ENCODE measurements at places on chromosomes 3 and 15.
A peak's percentile ranks its signal among the peaks of the same experiment; 100 is the strongest.

- no peak for DNase-seq
These were observed 35.1 kb upstream of the CSPG5 start for GRCh38 chr3:47613722-47614121.

GRCh38 chr3:99108508-99108907 is 207.0 kb upstream of the DCBLD2 start:
- DNase-seq: no peak

DNA sequence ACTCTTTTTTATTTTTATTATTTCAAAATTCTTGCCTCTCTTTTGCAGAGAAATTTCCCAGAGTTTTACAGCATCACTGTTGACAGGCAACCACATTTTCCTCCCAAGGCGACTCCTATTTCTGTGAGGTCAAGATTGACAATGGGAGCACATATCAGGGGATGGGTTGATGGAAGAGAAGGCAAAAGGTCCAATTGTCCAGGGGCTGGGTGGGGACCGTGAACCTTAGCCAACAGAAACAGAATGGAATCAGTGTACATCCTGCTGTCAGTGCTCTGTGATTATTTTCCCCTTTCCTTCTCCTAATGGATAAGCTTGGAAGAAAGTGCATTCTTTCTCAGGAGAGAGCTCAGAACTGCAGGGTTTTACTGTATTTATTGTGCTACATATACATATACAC is 42.4 kb downstream of the CNTN6 start:
- DNase-seq: no peak

- DNase-seq: no peak
These were observed 6.7 kb downstream of the SPPL2A start for GRCh38 chr15:50758712-50759205.

DNA sequence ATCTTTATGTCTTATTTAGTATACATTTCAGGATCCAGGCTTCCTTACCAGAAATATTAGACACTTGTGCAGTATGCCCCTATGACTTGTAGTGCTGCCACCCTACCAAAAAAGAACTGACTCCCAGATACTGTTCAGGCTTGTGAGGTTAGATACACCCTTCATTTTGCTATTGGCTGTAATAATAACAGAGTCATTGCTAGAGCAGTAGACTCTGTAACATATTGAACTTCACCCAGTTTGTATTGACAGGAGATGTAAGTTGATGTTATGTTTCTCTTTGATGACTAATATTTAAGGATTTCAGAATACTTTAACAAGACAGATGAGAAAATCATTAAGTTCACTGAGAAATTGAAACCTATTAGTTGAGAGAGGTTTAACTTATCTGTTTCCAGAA is 32.9 kb downstream of the RNF111 start:
- no peak for DNase-seq

DNA sequence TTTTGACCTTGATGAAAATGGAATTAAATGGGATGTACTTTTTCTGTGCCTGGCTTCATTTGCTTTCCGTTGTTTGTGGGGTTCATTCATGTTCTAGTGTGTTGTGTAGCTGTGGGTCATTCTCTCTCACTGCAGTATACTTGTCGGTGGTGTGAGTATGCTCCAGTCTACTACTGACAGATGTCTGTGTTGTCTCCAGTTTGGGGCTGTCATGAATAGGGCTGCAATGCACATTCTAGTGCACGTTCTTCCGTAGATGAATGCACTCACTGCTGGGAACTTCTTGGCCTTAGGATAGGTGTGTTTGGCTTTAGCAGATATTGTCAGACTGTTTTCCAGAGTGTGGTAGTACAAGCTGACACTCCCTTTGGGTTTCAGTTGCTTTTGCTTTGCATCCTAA is 1.7 kb upstream of the SLC6A20 start:
- DNase-seq: no peak

- no peak for DNase-seq
These were observed 12.6 kb downstream of the PDHB start for GRCh38 chr3:58421004-58421403.

- DNase-seq: no peak
These were observed 201.6 kb downstream of the SATB1 start for GRCh38 chr3:18223571-18223970.

GRCh38 chr15:55179141-55179540 is 17.6 kb downstream of the RSL24D1 start:
- DNase-seq: no peak

DNA sequence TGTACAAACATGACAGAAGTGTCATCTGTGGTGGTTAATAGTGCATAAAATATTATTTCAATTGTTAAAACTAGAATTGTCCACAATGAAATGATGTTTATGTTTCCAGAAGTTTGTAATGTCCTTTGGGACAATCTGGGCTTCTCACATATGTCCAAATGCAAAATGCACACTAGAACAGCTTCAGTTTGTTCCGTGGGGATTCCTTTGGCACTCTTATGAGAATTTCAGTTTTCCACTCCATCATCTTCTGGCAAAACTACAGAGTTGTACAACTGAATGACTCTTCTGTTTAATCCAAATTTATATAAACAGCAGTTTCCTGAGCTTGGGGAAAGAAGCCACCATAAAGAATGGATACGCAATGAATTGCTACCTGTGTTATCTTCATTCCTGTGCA is 2.0 kb upstream of the OR5H6 start:
- no peak for DNase-seq

- no peak for DNase-seq
These were observed 155.5 kb upstream of the SLC24A5 start for GRCh38 chr15:47965297-47965696.

- no peak for DNase-seq
These were observed 5.8 kb downstream of the CPOX start for GRCh38 chr3:98587654-98588053.

- peak; percentile 95 for DNase-seq
These were observed at the start of gene SLC25A38 for GRCh38 chr3:39383045-39383880. SLC25A38 (plus strand) TSS chr3:39383370; CDS start chr3:39383725, 355 bp downstream.

DNA sequence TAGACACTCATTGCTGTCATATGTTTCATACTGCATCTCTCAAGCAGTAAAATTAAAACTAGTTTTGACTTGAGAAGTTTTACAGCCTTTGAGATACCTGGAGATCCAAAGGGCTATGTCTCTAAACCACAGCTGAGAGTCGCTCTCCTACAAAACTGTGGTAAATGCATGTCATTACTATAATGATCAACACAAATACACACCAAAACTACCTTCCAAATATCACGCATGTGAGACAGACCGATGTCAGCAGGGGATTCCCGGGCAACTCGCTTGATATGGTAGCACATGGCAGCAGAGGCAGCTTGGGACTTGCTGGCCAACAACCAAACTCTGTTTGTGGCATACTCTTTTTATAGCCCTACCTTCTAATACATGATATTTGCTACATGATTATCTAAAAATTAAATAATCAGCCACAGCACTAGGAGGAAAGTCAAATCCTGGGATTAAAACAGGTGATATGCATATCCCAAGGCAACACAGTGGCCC is 56.3 kb downstream of the PDZRN3 start:
- no peak for DNase-seq

- DNase-seq: no peak
These were observed 63.2 kb upstream of the IQSEC1 start for GRCh38 chr3:13136426-13136825.

DNA sequence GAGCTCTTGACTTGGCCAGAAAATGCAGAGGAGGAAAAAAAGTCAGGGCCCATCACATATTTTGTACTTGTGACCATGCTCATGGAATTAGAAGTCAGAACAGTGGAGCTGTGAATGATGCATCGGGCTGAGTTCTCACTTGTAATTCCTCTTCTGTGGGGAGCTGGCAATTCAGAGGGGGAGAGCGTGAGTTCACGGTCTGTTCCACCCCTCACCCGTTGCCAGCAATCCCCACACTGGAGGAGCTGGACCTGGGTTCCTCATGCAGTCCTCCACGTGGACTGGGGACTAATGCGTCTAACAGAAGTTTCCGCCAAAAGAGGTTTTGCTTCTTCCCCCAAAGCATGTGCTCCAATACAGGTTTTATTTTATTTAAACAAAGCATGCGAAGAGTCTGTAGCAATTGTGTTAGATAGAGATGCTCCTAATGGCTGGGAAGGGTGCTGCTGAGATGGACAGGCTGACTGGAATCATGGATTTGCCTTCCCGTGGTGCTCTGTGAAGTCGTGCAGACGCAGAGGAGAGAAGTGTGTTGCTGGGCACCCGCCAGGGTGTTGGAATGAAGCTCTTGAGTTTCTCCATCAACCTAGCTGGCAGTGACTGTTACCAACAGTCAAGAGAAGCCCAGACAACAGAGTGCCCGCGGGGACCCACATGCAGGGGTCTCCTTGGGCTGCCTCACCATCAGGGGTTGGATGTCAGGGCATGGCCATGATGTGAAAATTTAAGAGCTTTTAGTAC is 77.4 kb upstream of the PCSK6 start:
- no peak for DNase-seq

DNA sequence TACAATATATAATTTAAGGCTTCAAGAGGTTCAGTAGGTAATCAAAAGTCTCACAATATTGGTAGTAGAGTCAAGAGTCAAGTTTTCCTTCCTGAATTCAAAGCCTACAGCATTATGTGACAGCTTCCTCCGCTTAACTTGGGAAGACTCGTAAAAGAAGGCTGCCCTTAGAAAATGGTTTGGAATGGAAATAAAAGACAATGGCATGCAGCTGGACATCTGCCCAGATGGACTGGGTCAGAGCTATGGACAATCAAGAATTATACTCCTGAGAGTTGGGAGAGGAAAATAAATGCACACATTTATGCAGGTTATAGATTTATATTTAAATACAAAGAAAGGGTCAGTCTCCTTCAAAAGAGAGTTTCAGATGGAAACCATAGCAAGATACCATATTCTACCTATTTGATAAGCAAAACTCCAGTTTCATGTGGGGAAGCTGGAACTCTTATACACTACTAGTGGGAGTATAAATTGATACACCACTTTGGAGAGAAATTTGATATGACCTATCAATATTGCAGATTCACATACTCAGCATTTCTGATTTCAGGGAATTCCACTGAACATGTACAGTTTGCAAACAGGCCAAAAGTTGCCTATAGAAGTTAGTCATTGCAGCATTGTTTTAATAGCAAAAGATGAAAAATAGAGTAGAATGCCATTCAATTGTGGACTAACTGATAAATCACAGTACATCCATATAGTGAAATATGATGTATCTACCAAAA is 6.1 kb downstream of the CRYBG3 start:
- DNase-seq: no peak

GRCh38 chr3:1092771-1093170 is at the start of gene CNTN6:
CNTN6 (plus strand) TSS chr3:1093024; CDS start chr3:1148009, 54,985 bp downstream.
- DNase-seq: no peak

DNA sequence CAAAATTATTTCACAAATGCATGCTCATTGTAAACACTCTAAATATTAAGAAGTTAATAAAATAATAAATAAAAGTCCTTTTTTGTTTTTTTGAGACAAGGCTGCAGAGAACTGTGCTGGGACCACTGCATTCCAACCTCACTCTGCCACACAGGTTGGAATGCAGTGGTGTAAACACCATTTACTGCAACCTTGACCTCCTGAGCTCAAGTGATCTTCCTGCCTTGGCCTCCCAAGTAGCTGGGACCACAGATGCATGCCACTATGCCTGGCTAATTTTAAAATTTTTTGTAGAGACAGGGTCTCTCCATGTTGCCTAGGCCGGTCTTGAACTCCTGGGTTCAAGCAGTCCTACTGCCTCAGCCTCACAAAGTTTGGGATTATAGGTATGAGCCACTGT is 578.4 kb downstream of the ZIC1 start:
- no peak for DNase-seq

DNA sequence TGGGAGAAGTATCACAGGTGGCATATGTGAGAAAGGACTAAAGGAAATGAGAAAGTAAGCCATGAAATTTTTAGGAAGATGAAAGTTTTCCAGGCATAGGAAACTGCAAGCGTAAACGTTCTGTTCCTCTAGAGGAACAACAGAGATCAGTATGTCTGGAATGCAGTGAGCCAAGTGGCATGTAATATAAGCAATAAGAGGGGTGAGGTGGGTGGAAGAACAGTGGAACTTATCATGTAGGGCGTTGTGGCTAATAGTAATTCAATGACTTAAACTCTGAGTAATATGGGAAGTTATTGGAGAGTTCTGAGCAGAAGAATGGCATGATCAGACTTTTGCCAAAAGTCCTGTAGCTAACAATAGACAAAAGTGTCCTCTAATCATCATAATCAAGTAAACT is 902.9 kb downstream of the EPHA3 start:
- no peak for DNase-seq

DNA sequence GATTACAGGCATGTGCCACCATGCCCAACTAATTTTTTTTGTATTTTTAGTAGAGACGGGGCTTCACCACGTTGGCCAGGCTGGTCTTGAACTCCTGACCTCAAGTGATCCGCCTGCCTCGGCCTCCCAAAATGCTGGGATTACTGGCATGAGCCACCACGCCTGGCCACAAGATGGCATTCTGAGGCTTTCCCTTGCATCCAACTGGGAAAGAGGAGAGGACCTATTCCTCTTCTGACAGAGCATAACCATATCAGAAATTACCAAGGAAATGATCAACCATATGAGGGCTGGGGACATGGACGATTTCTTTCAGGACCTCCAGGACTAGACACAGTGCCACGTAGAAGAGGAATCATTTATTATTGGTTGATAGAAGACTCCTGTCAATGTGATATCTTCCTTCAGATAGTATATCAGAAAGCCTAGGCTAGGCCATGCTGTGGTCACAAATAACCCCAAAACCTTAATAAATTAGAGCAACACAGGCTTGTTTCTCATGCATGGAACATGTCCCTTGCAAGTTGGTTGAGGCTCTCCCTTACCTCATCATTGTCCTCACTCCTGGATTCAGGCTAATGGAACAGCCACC is 372.3 kb upstream of the IL12A start:
- DNase-seq: peak; percentile 48

GRCh38 chr3:150363420-150363819 is 44.7 kb upstream of the TSC22D2 start:
- DNase-seq: no peak

GRCh38 chr3:47282424-47283192 is at the start of the genes KIF9 and KLHL18:
KIF9 (minus strand) TSS chr3:47282799; CDS start chr3:47277374, 5,425 bp downstream.
KLHL18 (plus strand) TSS chr3:47282944; CDS start chr3:47282966, 22 bp downstream.
- peak; percentile 95 for DNase-seq

DNA sequence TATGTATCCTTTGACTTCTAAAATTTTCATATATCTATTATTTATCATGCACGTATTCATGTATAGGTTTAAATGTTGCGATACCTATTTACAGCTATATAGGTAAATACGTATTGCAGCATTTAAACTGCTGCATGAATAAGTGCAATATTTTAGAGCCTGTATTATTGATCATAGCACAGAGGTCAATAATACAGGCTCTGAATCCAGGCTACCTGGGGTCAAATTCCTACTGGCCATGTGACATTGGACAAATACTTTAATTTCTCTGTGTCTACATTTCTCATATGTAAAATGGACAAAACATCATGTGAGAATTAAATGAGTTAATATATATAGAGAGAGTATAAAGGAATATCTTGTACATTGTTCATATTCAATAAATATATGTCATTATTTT is 352.9 kb upstream of the ROBO2 start:
- DNase-seq: no peak
